Spinal cord (tissue), 10 donors: ENCODE measurements at places on chromosomes 13 and 19. TPM values are rescaled to one million over a fixed set of nuclear protein-coding genes. Genes with fewer than 3 reads are reported as not detected.

The IL4I1 gene
- total RNA-seq, result 0.30 TPM

The PTGIR gene
- total RNA-seq, result 0.77 TPM

The TMPRSS9 gene
- total RNA-seq, result 0.33 TPM

The ZNF135 gene
- total RNA-seq, result 21.4 TPM

The TMEM86B gene
- 1.9 TPM for total RNA-seq

The OLFM2 gene
- total RNA-seq, result 47.9 TPM

The FBXO27 gene
- total RNA-seq, result 6.4 TPM

The PTPRS gene
- 113 TPM for total RNA-seq

The LPAR2 gene
- 5.3 TPM for total RNA-seq

The MBD3L2 gene
- not detected for total RNA-seq

The NCCRP1 gene
- total RNA-seq, result 0.11 TPM

The MVB12A gene
- total RNA-seq, result 56.7 TPM

The LTBP4 gene
- 82.0 TPM for total RNA-seq

The MKNK2 gene
- total RNA-seq, result 61.2 TPM

The KIR2DL4 gene
- not detected for total RNA-seq

The CEACAM8 gene
- 7.4 TPM for total RNA-seq

The PROSER3 gene
- total RNA-seq, result 2.8 TPM
